ENCODE measurements at places on chromosomes 4 and X.

DNA sequence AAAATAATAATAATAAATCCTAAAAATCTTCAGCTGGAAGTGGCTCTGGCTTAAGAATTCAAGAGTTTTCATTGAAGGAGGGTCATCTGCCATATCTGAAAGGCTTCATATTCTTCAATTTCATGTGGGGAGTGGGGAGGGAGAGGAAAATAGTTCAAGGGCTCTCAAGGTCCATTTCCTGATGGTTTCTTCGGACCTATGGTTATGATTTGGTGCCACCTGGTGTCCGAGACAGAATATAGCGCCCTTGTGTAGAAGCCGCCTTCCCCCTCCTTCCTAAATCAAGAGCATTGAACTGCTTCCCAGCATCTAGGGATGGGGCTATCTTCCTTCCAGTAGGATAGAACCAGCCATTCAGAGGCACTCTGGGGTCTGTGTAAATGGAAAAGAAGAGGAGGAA lies 34.3 kb downstream of the NLGN3 start:
- peak; percentile 27 for DNase-seq

GRCh38 chr4:26065833-26066232 lies 151.8 kb downstream of the SMIM20 start:
- no peak for DNase-seq

DNA sequence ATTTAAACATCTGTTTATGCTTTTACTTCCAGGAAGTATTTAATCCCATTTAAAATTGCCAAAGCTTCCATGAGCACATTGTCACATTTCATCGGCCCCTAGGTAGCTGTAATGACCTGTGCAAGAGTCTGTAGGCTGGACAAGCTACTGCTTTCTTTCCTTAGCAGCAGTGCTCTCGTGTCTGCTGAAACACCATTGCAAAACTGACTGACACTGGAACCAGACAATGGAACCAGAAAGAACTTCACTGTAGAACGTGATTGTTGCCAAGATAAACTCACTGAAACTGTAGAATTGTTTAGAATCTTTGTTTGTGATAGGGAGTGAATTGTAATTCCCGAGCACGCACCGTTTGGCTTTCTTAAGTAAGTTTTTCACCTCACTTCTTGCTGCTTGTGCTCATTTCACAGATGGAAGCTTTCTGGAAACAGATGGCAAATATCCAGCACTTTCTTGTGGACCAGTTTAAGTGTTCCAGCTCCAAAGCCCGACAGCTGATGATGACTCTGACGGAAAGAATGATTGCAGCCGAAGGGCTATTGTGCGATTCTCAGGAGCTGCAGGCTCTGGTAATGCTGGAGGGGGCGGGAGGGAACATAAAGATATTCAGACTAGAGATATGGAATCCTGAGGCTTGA lies 36.9 kb downstream of the EVC start:
- no peak for DNase-seq

DNA sequence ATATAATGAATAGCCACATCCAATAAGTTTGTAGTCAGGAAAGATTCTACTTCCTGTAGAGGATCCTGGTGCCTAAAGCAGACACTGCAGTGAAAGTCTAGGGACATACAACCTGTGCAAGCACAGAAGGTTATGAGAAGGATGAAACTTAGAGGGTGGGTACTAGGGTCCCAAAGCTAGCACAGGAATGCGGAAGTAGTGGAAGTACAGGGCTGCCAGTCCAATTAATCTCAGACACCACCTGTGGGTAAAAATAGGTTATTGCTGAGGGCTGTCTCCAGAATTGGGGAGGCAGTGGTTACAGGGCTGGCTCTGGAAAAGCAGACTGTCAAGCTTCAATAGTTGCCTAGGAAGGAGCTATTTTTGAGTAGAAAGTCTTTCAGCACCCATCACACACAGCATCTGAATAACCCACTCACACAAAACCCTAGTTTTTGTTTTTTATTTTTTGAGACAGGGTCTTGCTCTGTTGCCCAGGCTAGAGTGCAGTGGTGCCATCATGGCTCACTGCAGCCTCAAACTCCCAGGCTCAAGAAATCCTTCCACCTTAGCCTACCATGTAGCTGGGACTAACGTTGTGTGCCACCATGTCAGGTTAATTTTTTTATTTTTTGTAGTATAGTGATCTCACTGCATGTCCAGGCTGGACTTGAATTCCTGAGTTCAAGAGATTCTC lies 50.8 kb upstream of the ELF2 start:
- DNase-seq, result peak; percentile 12

GRCh38 chr4:142705820-142706219 lies 140.3 kb downstream of the INPP4B start:
- no peak for DNase-seq

GRCh38 chr4:15675356-15675755 lies 6.3 kb upstream of the FAM200B start:
- no peak for DNase-seq

DNA sequence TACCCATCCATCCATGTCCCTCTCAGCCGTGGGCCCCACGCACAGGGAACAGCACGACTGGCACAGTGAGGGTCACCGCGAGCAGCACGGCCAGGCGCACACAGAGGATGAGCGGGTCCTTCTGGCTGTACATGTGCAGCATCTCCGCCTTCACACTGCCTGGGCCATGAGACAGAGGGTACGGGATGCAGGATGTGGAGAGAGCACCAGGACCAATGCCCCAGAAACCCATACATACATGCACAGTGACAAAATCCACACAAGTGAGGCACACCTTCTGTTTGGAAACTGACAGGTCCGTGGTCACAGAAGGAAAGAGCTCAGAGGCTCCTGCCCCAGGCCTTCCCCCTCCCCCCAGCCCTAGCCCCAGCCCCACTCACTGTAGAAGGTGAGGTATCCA lies 9.5 kb downstream of the SLC38A5 start:
- DNase-seq, result no peak

DNA sequence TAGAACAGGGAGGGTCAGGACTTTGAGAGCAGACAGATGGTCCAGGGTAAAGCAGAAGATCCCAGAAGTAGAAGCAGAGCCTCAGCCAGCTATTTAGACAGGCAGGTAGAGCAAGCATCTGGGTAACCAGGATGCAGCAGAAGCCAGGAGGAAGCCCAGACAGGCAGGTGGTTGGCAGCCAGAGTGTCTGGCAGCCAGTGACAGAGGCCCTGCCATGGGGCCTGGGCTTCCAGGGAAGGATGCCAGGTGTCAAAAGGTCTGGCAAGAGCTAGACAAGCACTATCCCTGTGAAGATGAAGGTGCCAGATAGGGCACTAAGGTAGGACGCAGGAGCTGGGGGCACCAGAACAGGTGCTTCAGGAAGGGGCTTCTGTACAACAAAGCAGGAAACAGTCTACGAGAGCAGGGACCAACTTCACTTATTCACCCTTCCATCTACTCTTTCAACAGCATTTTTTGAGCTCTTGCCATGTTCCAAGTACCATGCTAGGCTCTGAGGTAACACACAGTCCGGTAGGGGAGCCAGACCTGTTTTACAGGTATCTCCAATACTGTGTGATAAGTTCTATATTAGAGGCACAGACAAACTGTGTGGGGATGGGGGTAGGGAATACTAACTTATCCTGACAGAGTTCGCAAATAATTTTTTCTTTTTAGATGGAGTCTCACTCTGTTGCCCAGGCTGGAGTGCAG lies 38.1 kb upstream of the GJB1 start:
- no peak for DNase-seq

- no peak for DNase-seq
Measured at GRCh38 chr4:12932203-12932788, 551.8 kb downstream of the RAB28 start.

GRCh38 chrX:23756165-23756564 lies 13.1 kb upstream of the ACOT9 start:
- DNase-seq, result no peak

- no peak for DNase-seq
Measured at GRCh38 chrX:45083314-45083713, 117.4 kb downstream of the DIPK2B start.

DNA sequence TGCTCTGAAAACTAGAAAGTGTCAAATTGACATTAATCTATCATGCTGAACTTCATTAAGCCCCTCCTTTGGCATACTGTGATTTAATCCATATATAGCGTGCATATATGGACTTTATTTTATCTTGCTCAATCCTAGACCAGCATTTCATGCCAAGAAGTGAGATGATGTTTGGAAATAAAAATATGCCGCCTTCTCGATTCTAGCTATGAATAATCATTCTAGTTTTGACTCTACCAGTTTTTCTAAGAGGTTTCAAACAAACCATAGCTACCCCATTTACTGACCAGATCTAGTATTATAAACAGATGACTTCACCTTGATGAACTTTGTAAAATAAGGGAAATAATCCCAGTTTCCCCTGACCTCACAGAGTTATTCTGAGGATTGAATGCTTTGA lies 95.0 kb downstream of the ARX start:
- DNase-seq, result no peak

DNA sequence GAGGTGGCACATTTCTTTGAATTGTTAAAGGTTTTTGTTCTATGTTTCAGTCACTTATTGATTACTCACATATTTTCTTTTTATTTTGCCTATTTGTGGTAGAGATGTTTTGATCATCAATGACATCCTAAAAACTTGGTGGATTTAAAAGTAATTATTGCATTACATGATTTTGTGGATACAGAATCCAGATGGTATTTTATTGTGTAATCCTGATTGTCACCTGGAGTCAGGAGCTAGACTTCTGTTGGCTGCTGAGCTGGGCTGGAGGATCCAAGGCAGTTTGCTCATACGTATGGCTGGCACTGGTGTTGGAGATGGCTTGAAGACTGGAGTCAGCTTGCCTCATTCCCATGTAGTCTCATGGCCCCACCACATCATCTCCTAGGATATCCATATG lies 1009.6 kb upstream of the PCDH7 start:
- DNase-seq, result no peak

GRCh38 chr4:168028568-168028967 lies 63.8 kb upstream of the ANXA10 start:
- no peak for DNase-seq

- no peak for DNase-seq
Measured at GRCh38 chr4:169071747-169072146, 61.7 kb upstream of the CBR4 start.

DNA sequence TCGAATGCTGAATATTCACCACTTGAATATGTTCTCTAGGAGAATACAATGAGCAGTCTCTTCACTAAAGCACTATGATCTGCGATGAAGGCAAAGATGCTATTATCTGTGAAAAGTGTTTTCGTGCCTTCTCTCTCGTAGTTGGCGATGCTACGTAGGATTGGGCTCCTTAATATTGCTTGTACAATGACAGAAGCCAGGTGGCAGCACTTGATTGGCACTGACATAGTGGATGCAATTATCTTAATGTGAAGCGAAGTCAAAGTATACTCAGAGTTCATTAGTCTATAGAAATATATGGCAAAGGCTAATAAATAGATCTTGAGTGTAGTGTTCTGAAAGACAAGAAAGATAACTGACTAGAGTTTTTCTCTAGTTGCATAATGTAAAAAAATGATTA lies 1135.7 kb upstream of the AGA start:
- no peak for DNase-seq

DNA sequence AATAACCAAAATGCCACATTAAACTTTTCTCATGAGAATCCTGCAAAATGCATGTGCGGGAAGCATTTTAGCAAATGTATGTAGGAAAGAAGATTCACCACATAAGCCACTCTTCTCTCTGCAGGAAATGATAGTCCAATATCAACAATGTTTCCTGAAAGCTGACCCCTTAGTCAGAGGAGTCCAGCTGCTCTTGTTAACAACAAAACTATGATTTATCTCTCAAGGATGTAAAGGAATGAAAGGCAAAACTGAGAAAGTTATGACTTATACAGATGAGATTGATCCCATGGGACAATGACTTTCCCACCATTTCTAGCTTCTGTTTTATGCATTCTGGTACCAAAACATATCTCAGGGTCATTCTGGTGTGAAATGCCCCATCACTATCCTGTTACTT lies 125.0 kb upstream of the EDNRA start:
- DNase-seq, result no peak

DNA sequence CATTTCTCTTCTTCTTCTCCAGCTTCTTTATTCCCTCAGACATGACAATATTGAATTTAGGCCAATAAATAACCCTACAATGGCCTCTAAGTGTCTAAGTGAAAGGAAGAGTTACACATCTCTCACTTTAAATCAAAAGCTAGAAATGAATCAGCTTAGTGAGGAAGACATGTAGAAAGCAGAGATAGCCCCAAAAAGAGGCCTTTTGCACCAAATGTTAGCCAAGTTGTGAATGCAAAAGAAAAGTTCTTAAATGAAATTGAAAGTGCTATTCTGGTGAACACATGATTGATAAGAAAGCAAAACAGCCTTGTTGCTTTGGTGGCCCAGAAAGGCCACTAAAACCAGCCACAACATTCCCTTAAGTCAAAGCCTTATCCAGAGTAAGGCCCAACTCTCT lies 146.2 kb upstream of the HHIP start:
- no peak for DNase-seq

- no peak for DNase-seq
Measured at GRCh38 chr4:113773014-113773413, 11.5 kb upstream of the CAMK2D start.

DNA sequence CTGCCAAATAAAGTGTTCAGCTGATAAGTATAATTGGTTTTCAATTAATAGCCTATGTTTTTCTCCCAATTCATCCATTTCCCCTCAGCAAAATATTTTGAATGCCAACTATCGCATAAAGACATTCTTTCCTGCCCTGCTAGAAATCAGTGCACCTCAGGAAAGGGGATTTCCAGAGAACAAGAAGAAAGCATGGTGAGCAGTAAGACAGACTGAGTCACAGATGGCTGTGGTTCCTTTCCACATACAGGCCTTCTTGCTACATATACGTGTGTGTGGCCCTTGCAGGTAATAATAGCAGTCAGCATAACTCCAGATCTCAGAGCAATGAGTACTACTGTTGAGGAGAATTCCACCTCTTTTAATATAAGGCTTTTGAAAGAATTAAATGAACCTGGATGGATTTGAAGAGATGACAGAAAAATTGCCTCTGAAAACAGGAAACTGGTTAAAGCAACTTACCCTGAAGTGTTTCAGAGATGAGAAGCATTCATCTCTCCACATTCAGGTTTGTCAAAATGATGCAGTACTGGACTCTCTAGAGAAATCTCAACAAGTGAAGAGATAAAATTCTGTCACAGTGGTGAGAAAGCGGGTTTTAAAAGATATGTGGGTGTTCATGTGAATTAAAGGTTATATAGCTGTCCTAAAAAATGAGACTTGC lies 13.6 kb downstream of the GASK1B start:
- no peak for DNase-seq

DNA sequence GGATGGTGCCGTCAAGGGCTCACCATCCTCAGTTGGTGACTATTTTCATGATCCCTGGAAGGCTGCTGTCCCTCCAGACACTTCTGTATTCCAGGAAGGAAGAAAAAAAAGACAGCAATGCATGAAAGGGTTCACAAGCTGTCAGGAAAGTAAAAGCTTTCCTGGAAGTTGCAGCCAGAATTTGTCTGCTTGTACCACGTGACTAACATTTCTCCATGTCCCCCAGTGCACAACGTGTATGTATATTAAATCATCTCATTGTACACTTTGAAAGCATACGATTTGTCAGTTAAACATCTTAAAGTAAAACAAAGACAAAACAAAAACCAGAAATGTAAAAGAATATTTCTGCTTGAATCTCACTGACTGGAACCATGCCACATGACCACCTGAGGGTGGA lies 127.4 kb upstream of the CLNK start:
- DNase-seq, result no peak

- no peak for DNase-seq
Measured at GRCh38 chr4:140816806-140817510, 60.8 kb upstream of the TBC1D9 start.

Measured in HuH-7.5 (cell line).